ENCODE measurements at places on chromosomes 6 and 20. TPM values are rescaled to one million over a fixed set of nuclear protein-coding genes. Genes with fewer than 3 reads are reported as not detected.

Gene PKIG
- total RNA-seq, result 40.6 TPM

Gene LY6G6D
- total RNA-seq, result 0.90 TPM

Gene JAG1
- 129 TPM for total RNA-seq

Gene RIPOR2
- 1.1 TPM for total RNA-seq

Gene CCN5
- total RNA-seq, result not detected

Gene MTHFD1L
- 26.3 TPM for total RNA-seq

Gene MUC21
- not detected for total RNA-seq

Gene DAAM2
- 2.1 TPM for total RNA-seq

Gene CFAP61
- not detected for total RNA-seq

Gene ADAM33
- 18.9 TPM for total RNA-seq

Gene TCFL5
- total RNA-seq, result 29.1 TPM

Gene TMEM14B
- total RNA-seq, result 138 TPM

Gene C6orf141
- total RNA-seq, result 97.2 TPM

Gene PEDS1
- total RNA-seq, result 21.6 TPM

Gene LY6G6F
- not detected for total RNA-seq

Gene CD40
- 14.0 TPM for total RNA-seq

Gene SCP2D1
- total RNA-seq, result not detected

All from neural progenitor cell (in vitro differentiated cells).